ENCODE measurements at places on chromosomes 7 and 10. TPM values are rescaled to one million over a fixed set of nuclear protein-coding genes. Genes with fewer than 3 reads are reported as not detected.
A peak's percentile ranks its signal among the peaks of the same experiment; 100 is the strongest.

Gene TFEC
- total RNA-seq = 0.89 TPM

Gene RADIL
- total RNA-seq = 1.9 TPM

Gene SEMA3E
- 2.2 TPM for total RNA-seq

Gene HOXA2
- total RNA-seq = 3.2 TPM

Gene AOAH
- 31.6 TPM for total RNA-seq

Gene THSD7A
- total RNA-seq = 1.6 TPM

Gene CALY
- 0.43 TPM for total RNA-seq

Gene SCIN
- 95.5 TPM for total RNA-seq

- no peak for DNase-seq
Observed at GRCh38 chr7:141586878-141587277, 35.7 kb downstream of the AGK start.

DNA sequence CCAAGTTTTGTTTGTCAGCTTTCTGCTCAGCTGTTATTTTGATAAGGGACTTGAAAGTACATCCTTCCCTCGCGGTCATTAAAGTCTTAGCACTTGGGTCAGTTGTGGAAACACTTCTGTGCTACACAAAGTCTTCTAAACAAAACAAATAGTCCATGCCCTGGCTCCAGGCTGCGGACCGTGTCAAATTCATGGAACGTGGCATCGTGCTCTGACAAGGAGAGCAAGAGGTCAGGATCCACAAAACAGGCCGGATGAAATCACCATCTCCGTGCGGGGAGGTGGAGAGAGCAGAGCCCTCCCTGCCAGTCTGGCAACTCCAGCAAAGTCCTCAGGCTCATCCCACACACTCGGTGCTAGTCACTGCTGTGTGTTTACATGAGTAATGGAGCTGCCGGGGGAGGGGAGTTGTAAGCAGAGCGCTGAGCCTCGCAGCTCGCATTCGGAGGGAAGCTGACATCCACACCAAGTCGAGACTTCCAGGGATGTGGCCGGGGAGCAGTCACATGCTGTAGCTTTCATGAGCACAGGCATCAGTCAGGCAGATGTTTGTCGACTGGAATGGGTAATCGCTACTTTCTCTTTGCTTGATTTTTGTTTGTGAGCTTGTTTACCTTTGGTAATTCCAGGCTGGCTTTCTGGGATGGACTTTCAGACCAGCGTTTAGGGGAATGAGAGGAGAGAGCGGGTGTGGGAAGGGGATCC, 147.6 kb downstream of the ARID5B start:
- DNase-seq = peak; percentile 84

DNA sequence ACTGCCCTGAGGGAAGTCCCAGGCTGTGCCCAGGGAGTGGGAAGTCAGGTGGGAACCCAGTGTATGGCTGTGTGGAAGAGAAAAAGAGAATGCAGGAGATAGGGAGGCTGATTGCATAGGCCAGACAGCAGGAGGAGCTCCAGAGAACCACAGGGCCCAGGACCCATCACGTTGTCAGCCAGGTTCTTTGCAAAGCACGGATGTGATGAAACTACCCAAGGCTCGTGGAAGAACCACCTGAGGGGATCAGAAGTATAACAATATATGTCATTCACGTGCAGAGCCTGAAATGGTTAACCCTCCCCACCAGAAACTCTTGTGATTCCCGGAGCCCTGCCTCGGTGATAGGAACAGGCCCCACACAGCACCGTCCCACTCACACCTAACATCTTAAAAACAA, 83.6 kb downstream of the LARP4B start:
- DNase-seq = no peak

- no peak for DNase-seq
Observed at GRCh38 chr7:42456267-42456666, 219.3 kb upstream of the GLI3 start.

GRCh38 chr10:96568402-96568801, 18.4 kb downstream of the TM9SF3 start:
- DNase-seq = no peak

GRCh38 chr10:103618575-103619423, 125.3 kb downstream of the NEURL1 start:
- DNase-seq = peak; percentile 52

- no peak for DNase-seq
Observed at GRCh38 chr7:19177269-19177668, 32.0 kb upstream of the FERD3L start.

DNA sequence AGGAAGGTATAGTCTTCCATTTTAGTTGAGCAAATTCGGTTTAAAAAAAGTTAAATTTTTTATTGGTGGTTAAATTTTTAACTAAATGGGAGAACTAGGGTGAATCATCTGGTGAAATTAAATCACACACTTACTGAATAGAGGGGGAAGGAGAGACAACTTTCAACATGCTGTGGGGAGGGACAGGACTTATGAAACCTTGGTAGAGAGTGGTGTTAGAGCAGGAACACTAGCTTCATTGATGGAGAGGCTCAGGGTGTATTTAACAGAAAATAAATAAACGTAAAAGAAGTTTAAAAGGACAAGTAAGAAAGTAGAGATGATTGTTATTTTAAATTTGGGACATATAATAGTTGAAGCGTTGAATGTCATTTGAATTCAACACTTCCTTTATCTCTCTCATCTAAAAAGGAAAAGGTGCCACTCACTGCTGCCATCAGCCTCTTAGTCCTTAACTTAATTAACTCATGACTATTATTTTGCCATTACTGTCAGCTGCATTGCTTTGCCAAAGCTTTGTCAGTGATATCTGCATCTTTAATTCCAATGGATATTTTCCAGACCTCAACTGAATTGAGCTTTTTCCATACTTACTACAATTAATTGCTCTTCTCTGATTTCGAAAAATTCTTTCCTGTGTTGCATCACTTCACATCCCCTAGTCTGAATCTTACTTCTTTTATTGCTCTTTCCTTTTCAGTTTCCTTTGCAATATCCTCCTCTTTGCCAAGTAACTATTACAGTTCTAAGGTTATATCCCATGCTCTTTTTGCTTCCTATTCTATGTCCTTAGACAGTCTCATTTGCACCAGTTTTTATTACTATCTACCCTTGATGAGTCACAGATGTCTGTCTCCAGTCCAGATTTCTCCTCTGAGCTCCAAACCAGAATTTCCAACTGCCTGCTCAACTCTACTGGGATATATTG, 71.7 kb downstream of the GNAT3 start:
- DNase-seq = no peak

GRCh38 chr10:129900825-129901224, 63.2 kb downstream of the EBF3 start:
- DNase-seq = no peak

GRCh38 chr7:29369909-29370488, 175.4 kb downstream of the CHN2 start:
- DNase-seq = no peak

DNA sequence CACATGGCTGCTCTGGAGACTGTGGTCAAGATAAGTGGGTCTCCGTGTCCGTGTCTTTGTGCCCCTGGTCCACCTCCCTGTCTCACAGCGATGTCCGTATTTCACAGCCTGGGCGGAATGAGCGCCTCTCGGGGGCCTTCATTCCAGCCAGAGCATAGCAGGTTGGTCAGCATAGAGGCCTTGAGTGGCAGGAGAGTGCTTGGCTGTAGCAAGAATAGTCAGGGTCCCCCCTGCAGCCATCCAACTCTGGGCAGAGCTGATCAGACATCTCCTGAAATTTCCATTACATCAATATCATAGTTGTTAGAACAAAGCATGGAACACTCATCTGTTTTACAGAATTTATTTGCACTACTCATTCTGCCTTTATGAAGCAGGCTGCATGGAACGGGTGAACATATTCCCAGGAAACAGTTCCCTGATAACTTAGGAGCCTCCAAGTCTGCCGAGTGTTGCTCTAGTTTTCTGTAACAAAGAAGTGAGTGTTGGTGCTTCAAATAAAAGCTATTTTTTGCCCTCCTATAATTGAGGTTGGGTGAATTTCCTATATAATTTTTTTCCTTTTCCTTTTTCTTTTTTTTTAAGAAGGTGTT, 255.3 kb downstream of the INHBA start:
- DNase-seq = no peak

GRCh38 chr7:50988465-50988864, 205.8 kb upstream of the GRB10 start:
- DNase-seq = no peak

DNA sequence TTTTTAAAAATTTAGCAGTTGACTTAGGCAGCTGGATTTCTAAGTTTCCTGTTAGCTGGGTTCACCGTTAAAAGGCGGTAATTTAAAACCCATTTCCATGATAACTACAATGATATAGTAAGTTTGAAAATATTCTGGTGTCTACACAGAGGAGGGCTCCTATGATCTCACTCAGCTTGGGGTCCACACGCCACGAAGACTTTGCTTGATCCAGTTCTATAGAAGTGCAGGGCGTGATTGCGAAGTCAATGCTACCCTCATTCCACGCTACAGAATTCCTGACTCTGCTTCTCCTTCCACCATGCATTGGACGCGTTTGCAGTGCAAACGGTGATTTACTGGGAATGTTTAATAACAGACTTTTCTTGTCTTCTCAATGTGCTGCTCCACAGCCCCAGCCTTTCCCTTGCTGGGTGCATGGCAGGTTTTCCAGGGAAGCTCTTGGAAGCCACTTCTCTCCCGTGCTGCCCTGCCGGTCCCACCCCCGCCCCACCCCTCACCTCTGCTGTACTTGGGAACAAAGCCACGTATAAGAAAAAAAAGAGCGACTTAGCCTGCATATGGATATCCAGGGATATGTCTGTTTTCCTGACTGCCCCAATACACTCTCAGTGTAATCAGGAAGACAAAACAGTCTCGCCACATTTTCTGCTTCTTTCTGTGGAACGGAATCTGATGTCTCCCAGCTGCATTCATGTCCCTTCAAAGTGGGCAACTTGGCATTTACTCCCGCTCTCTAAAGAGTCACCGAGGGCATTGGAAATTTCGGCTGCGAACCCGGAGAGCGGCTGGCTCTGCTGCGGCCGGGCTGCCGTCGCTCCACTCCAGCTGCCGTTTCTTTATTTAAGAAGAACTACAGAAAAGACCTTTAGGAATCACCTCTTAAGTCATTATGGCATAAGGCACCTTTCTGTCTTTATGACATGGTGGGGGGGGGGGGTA, 434.4 kb upstream of the MGMT start:
- DNase-seq = no peak

DNA sequence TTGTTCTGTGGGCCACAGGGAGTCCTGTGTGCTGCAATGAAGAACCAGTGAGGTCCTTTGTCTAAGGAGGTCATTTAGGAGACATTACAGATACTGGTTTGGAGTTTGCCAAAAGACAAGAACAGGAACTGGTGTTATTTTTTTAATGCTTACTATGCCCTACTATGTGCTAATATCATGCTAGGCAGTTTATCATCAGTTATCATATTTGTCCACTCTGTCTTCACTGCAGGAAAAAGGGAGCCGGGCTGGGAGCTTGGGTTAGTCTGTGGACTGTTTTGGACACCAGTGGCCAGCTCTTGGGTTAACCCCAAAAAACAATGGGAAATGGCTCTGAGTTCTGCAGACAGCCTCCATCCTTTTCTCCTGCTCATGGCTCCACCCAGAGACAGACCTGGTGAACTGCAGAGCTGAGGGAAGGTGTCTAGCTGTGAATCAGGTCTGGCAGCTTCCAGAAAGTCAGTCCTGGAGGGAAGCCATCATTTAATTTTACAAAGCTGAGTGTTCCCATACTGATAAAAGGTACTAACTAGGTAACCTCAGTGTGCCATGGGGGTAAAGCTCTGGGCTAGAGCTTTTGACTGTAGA, 101.2 kb upstream of the ZNF746 start:
- DNase-seq = no peak

DNA sequence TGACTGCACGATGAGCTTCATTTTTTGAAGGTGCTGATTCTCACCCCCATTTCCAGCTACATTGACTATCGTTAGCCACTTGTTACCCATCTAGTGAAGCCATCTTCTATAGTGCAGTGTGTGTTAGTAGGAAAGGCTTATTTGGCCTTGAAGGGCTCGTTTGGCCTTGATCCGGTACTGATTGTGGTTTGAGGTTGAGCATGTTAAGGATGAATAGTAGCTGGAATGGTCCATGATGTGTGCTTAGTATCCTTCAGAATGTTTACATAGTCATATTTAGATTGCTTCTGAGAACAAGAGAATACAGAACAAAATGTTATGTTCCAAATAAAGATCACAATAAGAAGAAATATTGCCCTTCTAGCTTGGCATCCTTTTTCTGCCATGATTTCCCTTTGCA, 591.5 kb downstream of the AUTS2 start:
- DNase-seq = no peak

- no peak for DNase-seq
Observed at GRCh38 chr10:61973169-61973568, 71.7 kb downstream of the ARID5B start.

DNA sequence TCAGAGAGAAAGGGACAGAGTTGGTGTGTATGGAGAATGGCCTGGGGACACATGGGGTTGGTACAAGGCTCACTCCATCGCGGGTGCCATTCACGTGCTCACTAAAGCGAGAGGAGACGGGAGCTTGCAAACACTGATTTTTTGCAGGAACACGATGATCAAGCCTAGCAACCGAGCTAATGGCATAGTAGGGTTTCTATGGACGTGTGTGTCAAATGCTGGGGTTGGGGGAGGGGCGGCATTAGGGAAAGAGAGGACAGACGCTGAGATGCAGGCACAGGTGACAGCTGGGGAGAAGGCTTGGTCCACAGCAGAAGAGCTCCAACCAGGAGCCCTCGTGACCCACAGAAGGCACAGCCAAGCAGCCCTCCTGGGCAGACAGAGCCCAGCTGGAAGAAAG, 33.9 kb downstream of the RCC1L start:
- no peak for DNase-seq
